HepG2 (cell line): ENCODE measurements at places on chromosomes 2 and 18. TPM values are rescaled to one million over a fixed set of nuclear protein-coding genes. Genes with fewer than 3 reads are reported as not detected.
A peak's percentile ranks its signal among the peaks of the same experiment; 100 is the strongest.

DNA sequence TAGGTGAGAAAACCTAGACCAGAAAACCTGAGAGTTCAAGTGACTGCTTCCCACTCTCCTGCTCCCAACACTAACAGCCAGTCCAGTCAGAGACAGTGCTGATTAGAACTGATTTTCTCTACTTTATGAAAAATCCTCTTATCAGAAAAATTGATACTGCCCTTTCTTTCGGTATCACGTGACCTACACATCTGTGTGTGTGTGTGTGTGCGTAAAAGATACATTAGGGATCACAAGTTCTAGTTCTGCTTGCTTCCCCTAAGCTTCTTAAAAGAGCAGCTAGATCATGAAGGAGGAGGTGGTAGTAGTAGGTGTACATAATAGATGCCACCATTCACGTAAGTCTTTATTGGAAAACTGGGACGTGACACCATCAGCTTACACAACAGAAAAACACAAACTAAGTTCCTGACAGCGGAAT lies 1.5 kb downstream of the ARL5A start:
- no peak for DNase-seq

DNA sequence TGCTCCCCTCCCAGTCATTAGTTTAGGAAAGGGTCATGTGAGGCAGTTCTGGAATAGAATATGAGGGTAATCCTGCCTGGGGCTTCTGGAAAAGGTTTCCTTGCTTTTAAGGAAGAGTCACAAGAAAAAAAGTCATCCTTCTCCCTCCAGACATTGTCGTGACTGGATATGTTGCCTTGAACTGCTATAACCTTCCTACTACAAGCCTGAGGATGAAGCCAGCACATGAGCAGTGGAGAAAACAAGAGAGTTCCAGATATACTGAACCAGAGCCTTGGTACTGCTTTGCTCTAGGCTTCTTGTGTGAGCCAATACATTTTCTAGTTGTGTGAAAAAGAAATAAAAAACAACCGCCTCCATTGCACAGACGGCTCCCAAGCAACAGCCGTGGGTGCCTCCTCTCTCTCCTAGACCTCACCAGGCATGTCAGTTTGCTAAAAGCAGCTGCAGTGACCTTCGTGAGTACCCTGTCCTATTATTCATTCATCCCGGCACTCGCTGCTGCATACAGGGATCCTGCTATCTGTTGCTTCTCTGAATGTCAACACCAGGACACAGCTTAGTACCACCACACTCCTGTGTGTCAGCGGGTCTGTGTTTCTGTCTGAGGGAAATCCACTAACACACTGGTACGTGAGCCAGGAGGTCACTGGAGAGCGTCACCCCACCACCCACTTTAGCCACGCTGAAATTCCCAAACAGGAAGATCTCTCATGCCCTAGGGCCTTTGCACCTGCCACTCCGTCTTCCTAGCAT lies 186.7 kb downstream of the KLHL29 start:
- no peak for DNase-seq

DNA sequence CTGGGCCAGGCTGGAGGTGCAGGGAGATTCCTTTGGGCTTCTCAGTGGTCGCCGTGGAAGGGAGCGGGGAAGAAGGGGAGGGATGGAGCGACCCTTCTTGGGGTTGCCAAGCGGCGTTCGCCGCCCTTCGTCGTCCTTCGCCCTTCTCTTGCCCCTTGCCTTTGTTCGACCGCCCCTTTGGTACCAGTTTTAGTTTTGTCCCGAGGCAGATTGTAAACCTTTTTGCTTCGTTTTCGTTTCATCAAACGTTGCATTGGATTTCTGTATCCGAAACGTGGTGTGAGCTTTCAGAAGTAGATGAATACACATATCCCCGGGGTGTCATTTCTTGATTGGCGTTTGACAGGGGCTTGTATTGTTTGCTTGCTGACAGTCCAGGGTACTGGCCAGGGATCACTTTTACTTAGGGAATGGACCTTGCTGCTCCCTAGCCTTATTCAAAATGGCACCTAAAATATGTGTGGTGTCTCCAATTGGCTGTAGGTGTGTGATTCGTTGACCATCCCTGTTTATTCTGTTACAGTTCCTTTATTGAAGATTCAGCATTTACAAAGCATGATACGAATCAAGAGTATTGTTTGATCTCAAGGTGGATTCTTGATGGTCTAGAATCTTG lies 788 bp downstream of the USP14 start:
- peak; percentile 33 for DNase-seq

DNA sequence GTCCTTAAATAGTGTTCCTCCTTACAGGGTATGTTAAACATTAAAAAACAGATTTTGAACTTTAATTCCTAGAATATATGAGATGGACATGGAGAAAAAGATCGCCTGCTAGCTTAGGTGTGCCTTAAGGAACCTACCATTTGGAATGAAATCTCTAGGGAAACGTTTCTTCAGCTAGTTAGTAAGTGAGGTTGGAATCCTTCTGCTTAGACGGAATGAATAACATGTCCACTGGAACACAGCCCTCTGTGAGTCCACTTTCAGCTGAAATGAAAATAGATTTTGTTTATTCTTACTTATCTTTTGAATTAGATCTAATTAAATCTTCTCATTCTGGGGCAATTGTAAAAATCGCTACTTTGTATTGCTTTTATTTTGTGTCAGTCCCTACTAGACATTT lies 28.4 kb downstream of the NAB1 start:
- no peak for DNase-seq

GRCh38 chr2:64092502-64092901 lies 51.7 kb downstream of the PELI1 start:
- DNase-seq: no peak

DNA sequence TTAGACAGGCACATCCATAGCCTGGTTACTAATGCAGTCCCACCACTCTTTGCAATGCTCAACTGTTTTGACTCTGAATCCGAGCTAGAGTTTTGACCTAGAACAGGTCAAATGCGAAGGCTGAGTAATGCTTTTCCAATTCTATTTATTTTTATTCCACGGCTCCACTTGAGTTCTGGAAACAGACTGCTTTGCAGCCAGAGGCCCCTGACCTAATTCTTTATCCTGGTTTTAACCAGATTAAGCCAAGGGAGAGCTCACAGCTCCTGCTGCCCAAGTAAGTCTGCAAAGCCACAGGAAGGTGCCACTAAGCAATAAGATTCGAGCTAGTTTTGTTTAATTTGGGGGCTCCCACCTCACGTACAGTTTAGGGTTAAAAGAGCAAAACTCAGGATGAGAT lies 51.4 kb downstream of the MREG start:
- DNase-seq: no peak

The SERPINB7 gene
- not detected in 2 replicates for total RNA-seq

The KYNU gene
- total RNA-seq: 68.6 and 98.2 TPM in 2 replicates
